ENCODE measurements at places on chromosomes 7 and 10.
A peak's percentile ranks its signal among the peaks of the same experiment; 100 is the strongest.

GRCh38 chr7:126213876-126214275, 1038.9 kb downstream of the GRM8 start:
- no peak for DNase-seq

GRCh38 chr7:141302617-141303016, 228.8 kb downstream of the TMEM178B start:
- DNase-seq = no peak

DNA sequence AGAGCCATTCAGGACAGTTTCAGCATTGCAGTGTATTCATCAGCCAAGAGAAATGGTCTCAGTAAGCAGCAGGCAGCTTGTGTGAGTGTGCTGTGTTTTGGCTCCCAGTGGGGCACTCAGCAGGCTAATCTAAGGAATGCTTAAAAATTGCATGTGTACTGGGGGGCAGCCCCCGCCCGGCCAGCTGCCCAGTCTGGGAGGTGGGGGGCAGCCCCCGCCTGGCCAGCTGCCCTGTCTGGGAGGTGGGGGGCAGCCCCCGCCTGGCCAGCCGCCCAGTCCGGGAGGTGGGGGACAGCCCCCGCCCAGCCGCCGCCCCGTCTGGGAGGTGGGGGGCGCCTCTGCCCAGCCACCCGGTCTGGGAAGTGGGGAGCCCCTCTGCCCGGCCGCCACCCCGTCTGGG, 116.2 kb downstream of the GRID1 start:
- no peak for DNase-seq

DNA sequence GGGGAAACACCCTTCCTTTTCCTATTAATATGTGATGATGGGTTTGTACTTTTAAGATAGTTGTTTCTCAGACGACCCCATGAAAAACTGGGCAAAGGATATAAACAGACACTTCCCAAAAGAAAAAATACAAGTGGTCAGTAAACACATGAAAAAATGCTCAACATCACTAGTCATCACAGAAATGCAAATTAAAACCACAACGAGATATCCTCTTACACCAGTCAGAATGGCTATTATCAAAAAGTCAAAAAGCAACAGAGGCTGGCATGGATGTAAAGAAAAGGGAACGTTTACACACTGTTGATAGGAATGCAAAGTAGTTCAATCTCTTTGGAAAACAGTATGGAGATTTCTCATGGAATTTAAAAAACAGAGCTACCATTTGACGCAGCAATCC, 111.4 kb upstream of the ZEB1 start:
- DNase-seq = peak; percentile 75

DNA sequence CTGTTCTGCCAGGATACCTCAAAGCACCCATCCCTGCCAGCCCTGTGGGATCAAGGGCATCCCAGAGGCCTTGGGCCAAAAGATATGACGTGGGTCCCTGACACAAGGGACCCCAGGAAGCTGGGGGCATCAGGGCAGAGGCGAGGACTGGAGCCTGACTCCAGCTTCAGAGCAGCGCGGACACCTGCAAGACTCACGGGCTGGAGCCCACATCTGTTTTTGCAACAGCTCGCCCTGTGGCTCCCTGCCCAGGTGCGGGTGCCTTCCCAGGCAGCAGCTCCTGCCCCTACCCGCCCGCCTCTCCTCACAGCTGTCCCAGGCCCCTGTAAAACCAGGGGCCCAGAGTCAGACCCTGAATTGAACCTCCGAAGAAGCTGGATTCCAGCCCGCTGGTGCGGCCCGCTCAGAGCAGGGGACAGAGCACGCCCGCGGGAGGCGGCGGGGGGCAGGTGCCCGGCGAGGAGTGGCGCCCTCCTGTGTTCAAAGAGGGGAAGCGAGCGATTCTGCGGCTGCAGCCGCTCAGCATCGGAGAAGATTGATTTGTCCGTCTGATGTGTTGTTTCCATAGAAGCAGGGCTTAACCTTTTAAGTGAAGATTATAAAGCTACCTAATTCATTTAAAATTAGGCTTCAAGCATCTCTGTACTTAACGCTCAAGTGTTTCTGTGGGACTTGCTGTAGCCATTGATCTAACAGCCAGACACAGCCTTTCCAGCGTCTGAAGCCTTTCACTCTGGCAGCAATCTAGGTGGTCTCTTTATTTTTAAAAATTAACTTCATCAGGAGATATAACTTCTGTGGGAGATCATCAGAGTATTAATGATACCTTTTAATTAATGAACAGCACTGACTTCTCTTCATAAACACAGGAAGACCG, 88.4 kb downstream of the BEND7 start:
- DNase-seq = peak; percentile 13

DNA sequence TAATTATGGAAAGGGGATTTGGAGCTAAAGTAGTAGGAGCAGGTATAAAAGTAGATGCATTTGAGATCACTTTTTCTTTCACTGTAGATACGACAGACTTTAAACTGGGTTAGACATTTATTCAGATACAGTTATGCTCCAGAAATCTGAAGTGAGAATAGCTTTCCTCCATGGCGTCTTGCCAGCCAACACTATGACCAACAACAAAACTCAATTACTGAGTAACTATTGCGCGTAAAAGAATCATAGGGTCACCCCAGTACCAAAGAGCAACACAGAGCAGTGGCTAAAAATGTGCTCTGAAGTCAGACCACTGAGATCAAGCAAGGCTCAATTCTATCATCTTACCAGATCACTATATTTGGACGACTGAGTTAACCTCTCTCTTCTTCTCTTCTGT, 262.5 kb upstream of the SORCS1 start:
- DNase-seq = no peak

DNA sequence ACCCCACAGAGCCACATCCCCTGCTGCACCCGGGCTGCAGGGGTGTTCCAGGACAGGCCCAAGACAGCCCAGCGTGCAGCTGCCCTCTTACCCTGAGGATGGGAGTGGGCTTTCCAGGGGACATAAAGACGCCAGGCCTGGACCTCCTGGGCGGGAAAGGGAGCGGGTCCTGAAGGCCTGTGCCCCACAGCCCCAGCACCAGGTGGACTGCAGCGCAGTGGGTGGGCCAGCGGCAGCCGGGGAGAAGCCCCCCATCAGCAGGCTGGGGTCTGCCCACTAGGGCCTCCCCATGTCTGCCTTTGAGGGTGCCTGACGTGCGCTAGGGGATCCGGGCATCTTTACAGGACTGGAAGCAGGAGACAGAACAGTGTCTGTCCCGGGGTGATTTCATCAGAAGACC, 22.6 kb upstream of the ZNF735 start:
- no peak for DNase-seq

- no peak for DNase-seq
Measured at GRCh38 chr10:133388236-133388972, 5.6 kb upstream of the MTG1 start.

GRCh38 chr10:26391701-26392695, 46.1 kb upstream of the APBB1IP start:
- DNase-seq = no peak

DNA sequence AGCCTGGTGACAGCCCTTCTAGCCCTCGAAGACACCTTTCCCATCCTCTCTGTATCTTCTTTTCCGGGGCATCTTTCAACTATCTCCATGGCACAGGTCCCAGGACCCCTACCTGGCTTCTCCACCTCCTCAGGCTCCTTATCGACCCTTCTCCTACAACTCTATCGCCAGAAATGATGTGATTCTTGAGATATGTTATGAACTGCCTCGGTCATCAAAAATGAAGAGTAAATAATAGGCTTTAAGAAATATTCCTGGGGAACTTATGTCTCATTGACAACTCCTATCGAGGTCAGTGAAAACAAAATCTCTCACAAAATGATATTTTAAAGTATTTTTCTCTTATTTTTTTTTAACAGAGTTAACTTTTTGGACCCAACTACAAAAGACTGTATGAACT, 405.5 kb upstream of the SHH start:
- no peak for DNase-seq

Data from RPMI7951 (cell line).